ENCODE measurements at places on chromosomes 4 and X. TPM values are rescaled to one million over a fixed set of nuclear protein-coding genes. Genes with fewer than 3 reads are reported as not detected.

The TIMP1 gene
- total RNA-seq, result 51.8 TPM

The GABRG1 gene
- total RNA-seq, result not detected

The SPACA5 gene
- total RNA-seq, result not detected

The SYP gene
- total RNA-seq, result 7.4 TPM

The ALB gene
- not detected for total RNA-seq

The CPZ gene
- not detected for total RNA-seq

The CFAP299 gene
- total RNA-seq, result not detected

The IL2RG gene
- 231 TPM for total RNA-seq

The FABP2 gene
- 3.4 TPM for total RNA-seq

Data from transverse colon (tissue), 4 donors.